ENCODE measurements at places on chromosomes 6 and 20. TPM values are rescaled to one million over a fixed set of nuclear protein-coding genes. Genes with fewer than 3 reads are reported as not detected.

- DNase-seq: peak; percentile 74
- H3K4me1 ChIP-seq: peaks cover 13% of the 10 kb centered on the region
- no peaks in the 10 kb centered on the region for H3K27me3 ChIP-seq
- H3K36me3 ChIP-seq: peaks cover 63% of the 10 kb centered on the region
These were observed 1.4 kb upstream of the CEP43 start for GRCh38 chr6:166997768-166998255.

GRCh38 chr6:7900621-7901020, 10.0 kb downstream of the TXNDC5 start:
- no peak overlapping the region for H3K27ac ChIP-seq
- H3K4me3 ChIP-seq: no peak overlapping the region
- no peaks in the 10 kb centered on the region for H3K27me3 ChIP-seq
- H3K4me1 ChIP-seq: no peaks in the 10 kb centered on the region

DNA sequence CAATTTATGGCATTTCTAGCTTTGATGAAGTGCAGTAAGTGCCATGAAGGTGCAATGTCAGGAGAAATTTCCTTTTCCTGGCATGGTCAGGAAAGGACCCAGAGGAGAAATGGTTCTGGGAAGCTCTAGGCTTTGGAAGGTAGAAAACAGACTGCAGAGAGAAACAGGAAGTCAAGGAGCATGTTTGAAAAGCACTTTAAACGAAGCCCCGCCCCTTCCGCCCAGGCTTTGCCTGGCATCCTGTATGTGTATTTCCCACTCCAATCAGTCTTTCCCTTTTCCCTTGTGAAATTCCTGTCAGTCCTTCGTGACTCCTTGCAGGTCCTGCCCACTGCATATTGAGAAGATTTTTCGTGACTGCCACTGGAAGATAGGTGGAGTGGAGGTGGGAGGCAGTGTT, 320.9 kb upstream of the SASH1 start:
- DNase-seq: no peak
- no peaks in the 10 kb centered on the region for H3K27me3 ChIP-seq
- H3K4me1 ChIP-seq: 0 out of 2 replicates have a peak, but pooled peaks cover 4% of the 10 kb centered on the region

DNA sequence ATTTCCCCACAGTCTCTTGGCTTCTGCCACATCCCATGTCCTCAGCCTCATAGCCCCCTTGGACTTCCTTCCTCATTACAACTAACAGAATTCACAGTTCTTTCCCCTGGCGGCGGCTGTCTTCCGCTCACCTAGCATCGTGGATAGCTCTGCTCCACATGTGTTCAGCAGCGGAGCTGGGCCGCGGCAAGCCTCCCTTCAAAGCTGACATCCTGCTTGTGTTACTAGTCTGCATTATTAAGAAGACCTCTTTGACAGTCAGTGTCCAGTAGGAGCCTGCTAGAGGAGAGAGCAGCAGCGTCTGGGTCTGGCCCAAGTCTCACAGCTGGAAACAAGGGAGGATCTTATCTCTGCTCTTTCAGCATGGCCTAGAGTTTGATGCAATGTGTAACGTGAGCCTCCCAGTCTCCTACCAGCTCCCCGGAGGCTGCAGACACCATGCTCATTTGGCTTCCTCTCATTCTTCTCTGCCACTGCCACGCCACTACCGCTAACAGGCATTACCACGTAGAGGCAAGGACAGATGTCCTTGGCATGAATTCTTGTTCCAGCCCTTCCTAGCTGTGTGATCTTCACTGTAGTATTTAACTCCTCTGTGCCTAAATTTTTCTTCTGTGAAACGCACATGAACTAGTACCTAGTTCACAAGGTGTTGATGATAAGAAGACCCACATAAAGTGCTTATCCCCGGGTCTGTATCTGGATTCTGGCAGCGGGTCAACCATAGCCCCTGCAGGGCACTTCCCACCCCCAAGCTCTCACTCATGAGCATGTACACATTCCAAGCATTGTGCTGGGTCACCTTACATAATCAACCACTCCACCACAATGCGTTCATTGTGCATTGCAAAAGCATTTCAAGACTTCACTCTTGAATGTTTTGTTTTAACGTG, 107.1 kb upstream of the BACH2 start:
- no peaks in the 10 kb centered on the region for H3K36me3 ChIP-seq
- H3K27me3 ChIP-seq: no peaks in the 10 kb centered on the region
- no peak overlapping the region for H3K27ac ChIP-seq
- peaks cover 32% of the 10 kb centered on the region for H3K4me1 ChIP-seq

- H3K27ac ChIP-seq: no peak overlapping the region
- 0 out of 2 replicates have a peak, but pooled peaks cover 4% of the 10 kb centered on the region for H3K27me3 ChIP-seq
- no peak for DNase-seq
- no peaks in the 10 kb centered on the region for H3K36me3 ChIP-seq
These were observed 46.4 kb downstream of the AKAP12 start for GRCh38 chr6:151286214-151286613.

- no peak for DNase-seq
- no peaks in the 10 kb centered on the region for H3K4me1 ChIP-seq
- H3K36me3 ChIP-seq: no peaks in the 10 kb centered on the region
These were observed 212.3 kb upstream of the PMEPA1 start for GRCh38 chr20:57922083-57922482.

DNA sequence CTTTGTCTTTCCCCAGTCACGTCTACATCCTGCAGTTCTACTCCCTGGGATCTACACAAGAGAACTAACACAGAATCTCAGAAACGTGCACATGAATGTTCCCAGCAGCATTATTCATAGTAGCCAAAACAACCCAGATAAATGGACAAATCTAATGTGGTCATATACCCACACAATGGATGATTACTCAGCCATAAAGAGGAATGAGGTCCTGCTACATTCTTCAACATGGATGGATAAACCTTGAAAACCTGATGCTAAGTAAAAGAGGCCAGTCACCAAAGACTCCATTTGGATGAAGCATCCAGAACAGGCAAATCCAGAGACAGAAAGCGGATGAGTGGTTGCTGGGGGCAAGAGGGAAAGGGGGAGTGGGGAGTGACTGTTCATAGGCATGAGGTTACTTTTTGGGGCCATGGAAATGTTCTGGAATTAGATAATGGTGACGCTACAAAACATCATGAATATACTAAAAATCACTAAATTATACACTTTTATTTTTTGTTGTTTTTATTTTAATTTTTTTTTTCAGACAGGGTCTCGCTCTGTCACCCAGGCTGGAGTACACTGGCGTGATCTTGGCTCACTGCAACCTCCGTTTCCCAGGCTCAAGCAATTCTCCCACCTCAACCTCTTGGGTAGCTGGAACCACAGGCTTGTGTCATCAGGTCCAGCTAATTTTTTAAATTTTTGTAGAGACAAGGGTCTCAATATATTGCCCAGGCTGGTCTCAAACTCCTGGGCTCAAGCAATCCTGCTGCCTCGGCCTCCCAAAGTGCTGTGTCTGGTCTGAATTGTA, 50.8 kb upstream of the DSN1 start:
- peaks cover 7% of the 10 kb centered on the region for H3K4me1 ChIP-seq
- peaks cover 79% of the 10 kb centered on the region for H3K36me3 ChIP-seq
- no peaks in the 10 kb centered on the region for H3K27me3 ChIP-seq
- DNase-seq: no peak

DNA sequence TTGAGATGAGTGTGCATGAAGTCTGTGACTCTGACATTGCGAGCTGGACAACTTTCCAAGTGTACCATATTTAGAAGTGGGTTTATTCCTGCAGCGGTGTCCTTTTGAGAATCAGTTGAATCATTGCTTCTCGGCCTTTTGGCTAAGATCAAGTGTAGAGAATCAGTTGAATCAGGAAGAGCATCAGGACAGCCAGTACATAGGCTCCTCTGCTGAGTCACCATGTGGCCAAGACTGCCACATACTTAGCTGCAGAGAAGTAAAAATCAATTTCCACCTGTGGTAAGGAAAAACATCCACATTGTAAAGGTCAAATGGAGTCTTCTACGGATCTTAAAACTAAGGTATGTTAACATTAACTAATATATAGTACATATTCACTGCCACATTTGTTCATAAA, 428.4 kb upstream of the MARCKS start:
- H3K4me3 ChIP-seq: no peak overlapping the region
- H3K27ac ChIP-seq: no peak overlapping the region
- no peaks in the 10 kb centered on the region for H3K27me3 ChIP-seq

DNA sequence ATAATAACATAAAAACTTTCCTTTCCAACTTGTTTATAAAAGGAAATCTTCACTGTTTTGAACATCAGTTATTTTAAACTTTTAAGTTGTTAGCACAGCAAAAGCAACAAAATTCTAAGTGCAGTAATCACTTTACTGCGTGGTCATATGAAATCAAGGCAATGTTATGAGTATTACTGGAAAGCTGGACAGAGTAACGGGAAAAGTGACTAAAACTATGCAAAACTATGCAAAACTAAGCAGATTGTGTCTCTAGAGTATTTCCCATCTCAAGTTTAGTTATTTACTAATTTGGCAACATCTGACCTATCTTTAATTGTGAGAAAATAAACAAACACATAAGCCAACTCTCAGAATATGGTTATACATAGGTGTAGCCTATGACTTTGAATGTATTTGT, 10.9 kb upstream of the ANKEF1 start:
- no peaks in the 10 kb centered on the region for H3K4me1 ChIP-seq
- no peak for DNase-seq
- no peaks in the 10 kb centered on the region for H3K36me3 ChIP-seq
- no peak overlapping the region for H3K4me3 ChIP-seq
- peaks cover 5% of the 10 kb centered on the region for H3K27me3 ChIP-seq

GRCh38 chr6:636488-636887, 20.4 kb downstream of the HUS1B start:
- no peak for DNase-seq
- H3K27ac ChIP-seq: no peak overlapping the region
- H3K4me1 ChIP-seq: no peaks in the 10 kb centered on the region
- no peak overlapping the region for H3K4me3 ChIP-seq
- no peaks in the 10 kb centered on the region for H3K27me3 ChIP-seq

DNA sequence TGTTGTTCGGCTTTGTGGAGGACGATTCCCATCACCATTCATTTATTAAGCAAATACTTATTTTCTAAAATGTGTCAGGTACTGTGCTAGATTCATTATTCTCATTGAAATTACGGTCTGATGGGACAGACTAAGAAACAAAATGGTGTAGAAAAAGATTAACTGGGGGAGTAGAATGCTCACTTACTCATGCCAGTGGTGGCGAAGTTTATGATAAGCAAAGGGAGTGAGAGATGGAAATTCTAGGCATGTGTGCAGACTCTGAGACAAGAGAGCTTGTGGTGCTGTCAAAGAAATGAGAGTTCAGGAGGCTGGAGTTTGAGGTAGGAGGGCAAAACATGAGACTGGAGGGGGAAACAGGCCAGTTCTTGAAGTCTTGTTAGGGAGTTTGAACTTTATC, 896 bp downstream of the RPP21 start:
- H3K4me3 ChIP-seq: peak overlapping the region; percentile 72
- H3K36me3 ChIP-seq: peaks cover 16% of the 10 kb centered on the region
- no peak overlapping the region for H3K27ac ChIP-seq
- peaks cover 12% of the 10 kb centered on the region for H3K27me3 ChIP-seq
- H3K4me1 ChIP-seq: peaks cover 3% of the 10 kb centered on the region

GRCh38 chr20:57809661-57810172, 99.9 kb upstream of the PMEPA1 start:
- H3K36me3 ChIP-seq: no peaks in the 10 kb centered on the region
- no peaks in the 10 kb centered on the region for H3K4me1 ChIP-seq
- no peak overlapping the region for H3K27ac ChIP-seq
- 0 out of 2 replicates have a peak, but pooled peaks cover 2% of the 10 kb centered on the region for H3K27me3 ChIP-seq
- no peak overlapping the region for H3K4me3 ChIP-seq

DNA sequence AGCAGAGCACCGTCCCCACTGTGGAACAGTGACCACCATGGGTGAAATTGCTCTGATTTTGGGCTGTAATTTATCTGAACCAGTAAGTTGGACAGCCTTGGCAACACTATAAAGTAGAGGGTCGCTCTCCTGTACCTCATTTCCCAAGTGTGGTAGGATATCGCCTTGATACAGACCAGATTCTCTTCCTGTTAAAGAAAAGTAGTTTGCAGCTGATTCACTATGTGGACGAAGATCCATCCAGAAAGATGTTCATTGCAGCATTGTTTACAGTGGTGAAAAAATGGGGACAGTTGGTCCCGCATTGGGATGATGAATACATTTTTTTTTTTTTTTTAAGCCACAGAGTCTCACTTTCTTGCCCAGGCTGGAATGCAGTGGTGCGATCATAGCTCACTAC, 74.3 kb downstream of the SLX4IP start:
- no peaks in the 10 kb centered on the region for H3K27me3 ChIP-seq
- H3K4me3 ChIP-seq: no peak overlapping the region
- H3K36me3 ChIP-seq: no peaks in the 10 kb centered on the region
- peaks cover 77% of the 10 kb centered on the region for H3K4me1 ChIP-seq
- no peak for DNase-seq

- no peaks in the 10 kb centered on the region for H3K27me3 ChIP-seq
- H3K27ac ChIP-seq: no peak overlapping the region
- H3K4me3 ChIP-seq: no peak overlapping the region
- DNase-seq: no peak
- no peaks in the 10 kb centered on the region for H3K36me3 ChIP-seq
These were observed 63.5 kb downstream of the HMGN3 start for GRCh38 chr6:79170959-79171358.

DNA sequence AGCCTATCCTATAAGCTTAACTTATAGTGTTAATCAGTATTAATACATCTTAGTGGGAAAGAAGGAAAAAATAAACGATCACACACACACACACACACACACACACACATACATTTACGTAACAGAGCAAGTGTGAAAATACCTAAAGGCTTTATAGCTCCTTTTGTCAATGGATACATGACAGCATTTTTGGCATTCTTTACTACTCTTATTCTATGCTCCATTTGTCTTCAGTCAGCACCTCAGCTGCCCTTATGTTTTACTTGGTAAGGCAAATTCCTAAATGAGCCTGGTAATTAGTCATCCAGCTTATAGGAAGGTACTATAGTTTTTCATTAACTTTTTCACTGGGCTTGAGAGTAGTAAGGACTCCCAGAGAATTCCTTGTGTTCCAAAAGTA, 25.1 kb upstream of the SLC17A3 start:
- H3K27ac ChIP-seq: no peak overlapping the region
- H3K27me3 ChIP-seq: no peaks in the 10 kb centered on the region
- H3K36me3 ChIP-seq: no peaks in the 10 kb centered on the region
- DNase-seq: no peak
- no peaks in the 10 kb centered on the region for H3K4me1 ChIP-seq
- H3K4me3 ChIP-seq: no peak overlapping the region

GRCh38 chr6:112027942-112028674, 25.8 kb upstream of the CCN6 start:
- no peak overlapping the region for H3K4me3 ChIP-seq
- H3K27ac ChIP-seq: no peak overlapping the region
- no peaks in the 10 kb centered on the region for H3K27me3 ChIP-seq
- no peak for DNase-seq

The WFDC2 gene
- not detected for total RNA-seq

The WFDC13 gene
- total RNA-seq: not detected

The GNMT gene
- total RNA-seq: 0.58 TPM

The ARHGAP40 gene
- 0.06 TPM for total RNA-seq

The MATN4 gene
- 0.50 TPM for total RNA-seq

The MUC22 gene
- not detected for total RNA-seq

The DPPA5 gene
- not detected for total RNA-seq
